ENCODE measurements at places on chromosomes 4 and X. TPM values are rescaled to one million over a fixed set of nuclear protein-coding genes. Genes with fewer than 3 reads are reported as not detected.

GRCh38 chr4:126906466-126906865 is 726.3 kb upstream of the INTU start:
- no peak for DNase-seq
- H3K27ac ChIP-seq: no peak overlapping the region
- no peaks in the 10 kb centered on the region for H3K27me3 ChIP-seq
- no peaks in the 10 kb centered on the region for H3K36me3 ChIP-seq

GRCh38 chr4:64911846-64912245 is 502.6 kb upstream of the TECRL start:
- H3K36me3 ChIP-seq: no peaks in the 10 kb centered on the region
- no peaks in the 10 kb centered on the region for H3K27me3 ChIP-seq
- no peak for DNase-seq
- H3K27ac ChIP-seq: no peak overlapping the region
- H3K4me1 ChIP-seq: no peaks in the 10 kb centered on the region

Gene ARHGEF6
- 25.2 TPM for total RNA-seq

- no peak overlapping the region for H3K27ac ChIP-seq
- peaks cover 6% of the 10 kb centered on the region for H3K4me1 ChIP-seq
- H3K36me3 ChIP-seq: no peaks in the 10 kb centered on the region
- DNase-seq: no peak
- H3K4me3 ChIP-seq: peak overlapping the region; percentile 22
Measured at GRCh38 chr4:147078875-147079658, 133.4 kb upstream of the TTC29 start.

GRCh38 chr4:37891260-37892159 is 626 bp downstream of the TBC1D1 start:
- no peaks in the 10 kb centered on the region for H3K36me3 ChIP-seq
- peaks cover 26% of the 10 kb centered on the region for H3K4me1 ChIP-seq
- no peaks in the 10 kb centered on the region for H3K27me3 ChIP-seq
- peak overlapping the region; percentile 86 for H3K4me3 ChIP-seq
- DNase-seq: peak; percentile 33

DNA sequence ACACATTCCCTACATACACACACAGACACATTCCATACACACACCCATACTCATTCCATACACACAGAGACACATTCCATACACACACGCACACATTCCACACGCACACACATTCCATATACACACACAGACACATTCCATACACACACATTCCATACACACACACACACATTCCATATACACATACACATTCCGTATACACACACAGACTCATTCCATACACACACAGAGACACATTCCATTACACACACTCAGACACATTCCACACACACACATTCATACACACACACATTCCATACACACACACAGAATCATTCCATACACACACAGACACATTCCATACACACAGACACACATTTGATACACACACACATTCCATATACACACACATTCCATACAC is 15.2 kb downstream of the LINC00632 start:
- H3K4me1 ChIP-seq: no peaks in the 10 kb centered on the region
- H3K36me3 ChIP-seq: no peaks in the 10 kb centered on the region
- H3K27ac ChIP-seq: no peak overlapping the region
- H3K4me3 ChIP-seq: no peak overlapping the region
- H3K27me3 ChIP-seq: no peaks in the 10 kb centered on the region

DNA sequence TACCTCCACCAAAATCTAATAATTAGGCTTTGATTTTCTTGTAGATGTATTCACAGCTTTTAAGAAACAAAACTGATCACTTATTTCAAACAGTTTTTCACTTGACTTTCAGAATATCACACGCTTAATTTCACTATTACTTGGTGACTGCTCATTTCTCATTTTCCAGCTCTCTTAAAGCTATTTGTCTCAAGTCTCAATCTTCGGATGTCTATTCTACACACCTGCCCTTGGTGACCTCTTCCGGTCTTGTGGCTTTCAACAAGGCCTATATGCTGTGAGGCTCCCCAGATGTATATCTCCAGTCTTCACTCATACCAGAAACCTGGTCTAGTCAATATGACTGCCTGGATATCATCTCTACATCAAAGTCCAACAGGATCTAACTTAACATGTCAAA is 34.9 kb upstream of the ANXA10 start:
- H3K36me3 ChIP-seq: no peaks in the 10 kb centered on the region
- DNase-seq: no peak
- H3K4me3 ChIP-seq: no peak overlapping the region
- no peaks in the 10 kb centered on the region for H3K4me1 ChIP-seq

Gene HERC3
- 23.3 TPM for total RNA-seq

DNA sequence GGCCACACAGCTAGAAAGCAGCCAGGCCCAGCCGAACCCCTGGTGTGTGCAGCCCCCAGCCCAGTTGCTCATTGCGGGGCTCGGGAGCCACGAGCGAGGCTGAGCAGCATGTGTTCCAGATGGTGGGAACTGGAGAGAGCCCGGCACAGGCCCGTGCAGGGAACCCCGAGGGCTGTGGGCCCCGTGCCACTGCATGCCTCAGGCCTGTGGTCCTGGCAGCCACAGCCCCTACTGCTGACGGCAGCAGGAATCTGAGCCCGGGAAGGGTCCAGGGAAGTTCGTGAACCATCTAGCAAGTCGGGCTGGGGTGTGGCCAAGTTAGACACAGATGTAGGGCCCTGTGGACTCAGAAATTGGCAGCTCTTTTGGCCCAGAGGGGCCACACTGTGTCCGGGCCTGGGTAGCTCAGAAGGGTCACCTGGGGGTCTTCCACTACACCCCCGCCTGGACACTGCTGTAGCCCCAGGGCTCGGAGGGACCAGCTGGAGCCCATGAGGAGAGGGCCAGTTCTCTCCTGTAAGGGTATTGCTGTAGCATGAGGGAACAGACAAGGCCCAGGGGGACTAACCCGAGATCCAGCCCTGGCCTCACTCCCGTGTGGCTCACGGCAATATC is 12.1 kb downstream of the HTRA3 start:
- no peaks in the 10 kb centered on the region for H3K36me3 ChIP-seq
- no peak overlapping the region for H3K27ac ChIP-seq
- no peak overlapping the region for H3K4me3 ChIP-seq

DNA sequence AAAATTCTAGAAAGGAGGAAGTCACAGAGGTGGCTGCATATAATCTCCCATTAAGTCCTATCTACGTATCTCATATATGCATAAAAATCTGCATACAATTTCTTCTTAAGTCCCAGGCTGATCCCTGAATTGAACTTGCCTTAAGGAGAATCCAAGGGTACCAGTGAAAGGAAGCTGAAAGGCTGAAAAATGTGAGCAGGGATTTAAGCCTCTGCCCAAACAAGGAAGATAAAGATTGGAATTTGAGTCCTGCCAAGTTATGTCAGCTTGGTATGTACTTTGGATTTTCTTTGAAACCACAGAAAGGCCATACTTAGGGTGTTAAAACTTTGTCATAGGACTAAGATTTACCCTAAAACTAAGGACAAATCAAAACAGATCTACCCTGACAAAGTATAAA is 26.5 kb upstream of the GEMIN8 start:
- no peak overlapping the region for H3K4me3 ChIP-seq
- no peak overlapping the region for H3K27ac ChIP-seq
- H3K4me1 ChIP-seq: no peaks in the 10 kb centered on the region
- DNase-seq: no peak
- H3K27me3 ChIP-seq: no peaks in the 10 kb centered on the region

DNA sequence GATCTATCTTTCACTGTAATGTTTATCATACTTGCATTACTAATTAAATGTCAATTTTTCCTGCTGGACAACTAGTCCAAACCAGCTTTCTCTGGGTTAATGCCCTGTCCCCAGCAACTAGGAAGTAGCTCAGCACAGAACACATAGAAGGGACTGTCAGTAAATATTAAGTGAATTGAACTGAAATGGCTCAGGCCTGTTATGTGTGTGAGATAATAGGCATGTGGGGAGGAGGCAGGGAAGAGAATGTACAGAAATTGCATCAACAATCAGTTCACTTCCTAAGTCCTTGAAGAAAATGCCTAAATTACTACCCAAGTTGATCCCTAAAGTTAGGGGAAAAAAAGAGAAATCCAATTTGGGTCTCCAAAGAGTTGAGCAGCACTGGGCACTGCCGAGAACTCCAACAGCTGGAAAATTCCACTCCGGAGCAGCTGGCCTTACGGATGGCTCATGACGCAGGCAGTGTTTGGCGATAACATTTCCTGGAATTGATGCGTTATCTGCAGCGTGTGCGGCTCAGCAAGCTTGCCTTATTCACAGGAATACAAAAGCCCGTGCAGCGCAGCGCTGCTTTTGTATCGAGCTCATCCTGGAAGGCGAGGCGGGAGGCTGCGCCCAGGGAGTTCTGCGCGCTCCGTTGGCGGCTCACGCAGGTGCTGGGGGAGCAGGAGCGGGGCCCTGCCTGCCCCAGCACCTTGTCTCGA is 297.3 kb upstream of the LCORL start:
- H3K4me3 ChIP-seq: no peak overlapping the region
- no peak overlapping the region for H3K27ac ChIP-seq
- H3K27me3 ChIP-seq: no peaks in the 10 kb centered on the region

DNA sequence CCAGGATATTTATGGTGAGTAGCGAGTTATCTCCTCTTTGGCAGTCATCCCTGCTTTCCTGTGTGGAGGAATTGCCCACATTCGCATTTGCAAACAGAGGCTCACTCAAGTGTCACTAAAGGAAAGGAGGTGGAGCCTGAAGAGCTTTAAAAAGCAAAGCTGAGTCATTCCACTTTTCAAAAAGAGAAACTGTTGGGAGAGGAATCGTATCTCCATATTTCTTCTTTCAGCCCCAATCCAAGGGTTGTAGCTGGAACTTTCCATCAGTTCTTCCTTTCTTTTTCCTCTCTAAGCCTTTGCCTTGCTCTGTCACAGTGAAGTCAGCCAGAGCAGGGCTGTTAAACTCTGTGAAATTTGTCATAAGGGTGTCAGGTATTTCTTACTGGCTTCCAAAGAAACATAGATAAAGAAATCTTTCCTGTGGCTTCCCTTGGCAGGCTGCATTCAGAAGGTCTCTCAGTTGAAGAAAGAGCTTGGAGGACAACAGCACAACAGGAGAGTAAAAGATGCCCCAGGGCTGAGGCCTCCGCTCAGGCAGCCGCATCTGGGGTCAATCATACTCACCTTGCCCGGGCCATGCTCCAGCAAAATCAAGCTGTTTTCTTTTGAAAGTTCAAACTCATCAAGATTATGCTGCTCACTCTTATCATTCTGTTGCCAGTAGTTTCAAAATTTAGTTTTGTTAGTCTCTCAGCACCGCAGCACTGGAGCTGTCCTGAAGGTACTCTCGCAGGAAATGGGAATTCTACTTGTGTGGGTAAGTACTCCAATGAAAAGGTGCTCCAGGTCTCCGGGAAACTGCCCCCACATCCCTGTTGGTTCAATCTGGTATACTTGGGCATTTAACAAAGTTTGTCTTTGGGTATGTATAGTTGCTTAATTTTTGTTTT is at the start of gene EGF:
TSS of gene EGF (plus strand) at position 178 of the 890 bp plus-strand sequence. CDS start at position 631, 453 bp downstream.
- DNase-seq: peak; percentile 41
- H3K27ac ChIP-seq: peak within 1 kb of the TSS; percentile 92
- no peaks in the 10 kb centered on the region for H3K36me3 ChIP-seq
- H3K27me3 ChIP-seq: no peaks in the 10 kb centered on the region
- peaks cover 24% of the 10 kb centered on the region for H3K4me1 ChIP-seq

- H3K36me3 ChIP-seq: no peaks in the 10 kb centered on the region
- no peaks in the 10 kb centered on the region for H3K4me1 ChIP-seq
- no peak for DNase-seq
- H3K27me3 ChIP-seq: no peaks in the 10 kb centered on the region
- H3K27ac ChIP-seq: no peak overlapping the region
- H3K4me3 ChIP-seq: no peak overlapping the region
Measured at GRCh38 chr4:73603854-73604584, 16.2 kb downstream of the RASSF6 start.

GRCh38 chr4:10666616-10667015 is 18.0 kb downstream of the CLNK start:
- H3K4me1 ChIP-seq: no peaks in the 10 kb centered on the region
- H3K27me3 ChIP-seq: no peaks in the 10 kb centered on the region
- DNase-seq: no peak
- no peaks in the 10 kb centered on the region for H3K36me3 ChIP-seq
- H3K27ac ChIP-seq: no peak overlapping the region

Gene SAT1
- 46.1 TPM for total RNA-seq

DNA sequence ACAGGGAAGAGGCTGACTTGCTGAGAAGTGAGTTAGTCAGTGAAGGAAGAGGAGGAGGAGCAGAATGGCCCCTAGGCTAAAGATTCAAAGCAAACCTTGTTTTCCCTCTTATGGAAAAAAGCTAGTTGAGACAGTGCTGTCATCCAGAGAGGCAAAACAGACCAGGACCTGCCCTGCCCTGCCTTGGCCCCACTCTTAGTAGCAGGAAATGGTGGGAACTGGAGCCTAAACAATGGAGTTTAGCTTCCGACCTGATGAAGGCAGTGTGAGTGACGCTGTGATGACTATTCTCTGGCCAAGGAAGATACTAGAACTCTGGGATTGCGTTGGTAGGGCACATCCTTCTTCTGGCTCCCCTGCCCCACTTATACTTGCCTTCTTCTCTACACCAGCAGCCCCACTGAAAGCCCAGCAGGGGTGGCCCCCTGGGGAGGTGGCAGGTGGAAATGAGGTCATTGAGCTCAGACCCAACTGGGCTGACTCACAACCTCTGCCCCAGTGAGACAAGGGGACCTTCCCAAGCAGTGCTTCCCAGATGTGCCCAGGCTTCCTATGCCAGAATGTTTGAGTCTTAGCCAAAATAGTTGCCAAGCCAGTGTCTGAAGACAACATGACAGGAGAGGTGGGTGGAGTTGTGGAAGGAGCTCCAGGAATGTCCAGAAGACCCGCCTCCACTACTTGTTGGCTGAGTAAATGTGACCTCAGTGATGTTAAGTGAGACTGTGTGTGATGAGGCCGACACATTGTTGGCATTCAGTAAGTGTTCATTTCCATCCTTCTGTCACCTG is 38.8 kb downstream of the MSN start:
- DNase-seq: peak; percentile 9
- H3K4me3 ChIP-seq: no peak overlapping the region
- no peaks in the 10 kb centered on the region for H3K27me3 ChIP-seq
- peak overlapping the region; percentile 60 for H3K27ac ChIP-seq

GRCh38 chr4:1416051-1416947 is 10.1 kb upstream of the NKX1-1 start:
- no peaks in the 10 kb centered on the region for H3K4me1 ChIP-seq
- no peak overlapping the region for H3K4me3 ChIP-seq
- no peak for DNase-seq
- peaks cover 71% of the 10 kb centered on the region for H3K27me3 ChIP-seq
- no peaks in the 10 kb centered on the region for H3K36me3 ChIP-seq
- H3K27ac ChIP-seq: no peak overlapping the region

- no peaks in the 10 kb centered on the region for H3K27me3 ChIP-seq
- H3K4me1 ChIP-seq: no peaks in the 10 kb centered on the region
- peaks cover 8% of the 10 kb centered on the region for H3K36me3 ChIP-seq
Measured at GRCh38 chr4:13452927-13453579, 31.1 kb downstream of the RAB28 start.

Gene FAM241A
- 3.2 TPM for total RNA-seq

- no peaks in the 10 kb centered on the region for H3K4me1 ChIP-seq
- H3K27ac ChIP-seq: no peak overlapping the region
- peaks cover 2% of the 10 kb centered on the region for H3K27me3 ChIP-seq
- no peaks in the 10 kb centered on the region for H3K36me3 ChIP-seq
Measured at GRCh38 chr4:56689201-56689969, 8.3 kb upstream of the HOPX start.

GRCh38 chrX:151982222-151982621 is 7.7 kb upstream of the GABRE start:
- no peaks in the 10 kb centered on the region for H3K27me3 ChIP-seq
- H3K36me3 ChIP-seq: no peaks in the 10 kb centered on the region
- no peaks in the 10 kb centered on the region for H3K4me1 ChIP-seq
- no peak overlapping the region for H3K4me3 ChIP-seq
- DNase-seq: no peak

- no peak overlapping the region for H3K27ac ChIP-seq
- no peak overlapping the region for H3K4me3 ChIP-seq
- no peaks in the 10 kb centered on the region for H3K36me3 ChIP-seq
- no peak for DNase-seq
Measured at GRCh38 chr4:104015680-104016079, 295.9 kb upstream of the TACR3 start.

All from gastrocnemius medialis (tissue), 4 donors.